ENCODE measurements at places on chromosomes 6 and 20.

GRCh38 chr6:50062051-50062450 lies 12.3 kb upstream of the DEFB112 start:
- DNase-seq = no peak

- no peak for DNase-seq
Measured at GRCh38 chr6:82978362-82978945, 87.2 kb downstream of the UBE3D start.

GRCh38 chr20:41118632-41119031 lies 18.7 kb upstream of the PLCG1 start:
- no peak for DNase-seq

GRCh38 chr6:99951016-99951805 lies 42.8 kb downstream of the MCHR2 start:
- DNase-seq = no peak

DNA sequence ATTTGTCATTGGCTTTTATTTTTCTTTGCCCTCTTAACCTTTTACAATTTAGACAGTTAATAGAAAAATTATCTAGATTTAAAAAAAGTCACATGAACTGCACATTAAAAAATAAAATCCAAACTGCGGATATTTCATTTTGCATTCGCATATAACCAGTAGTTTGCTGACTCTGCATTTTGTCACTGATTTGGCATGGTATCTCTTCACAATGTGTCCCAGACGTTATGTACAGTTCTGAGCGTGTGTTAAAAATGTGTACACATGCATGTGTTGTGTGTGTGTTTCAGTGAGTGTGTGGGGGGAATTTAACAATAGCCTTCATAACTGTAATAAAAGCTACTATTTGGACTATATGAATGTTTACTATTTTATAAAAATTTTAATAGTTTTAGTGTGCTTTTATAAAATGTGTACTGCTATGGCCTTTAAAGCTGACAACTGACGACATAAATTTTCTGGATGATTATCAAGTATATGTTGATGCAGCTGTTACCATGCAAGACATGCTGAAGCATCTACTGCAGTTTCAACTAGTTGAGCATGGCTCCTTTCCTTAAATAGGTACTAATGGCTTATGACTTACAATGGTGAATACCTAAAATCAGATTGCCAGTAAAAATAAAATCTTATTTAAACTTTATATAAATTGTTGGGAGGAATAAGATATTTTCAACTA lies 67.7 kb downstream of the HMGCLL1 start:
- no peak for DNase-seq

DNA sequence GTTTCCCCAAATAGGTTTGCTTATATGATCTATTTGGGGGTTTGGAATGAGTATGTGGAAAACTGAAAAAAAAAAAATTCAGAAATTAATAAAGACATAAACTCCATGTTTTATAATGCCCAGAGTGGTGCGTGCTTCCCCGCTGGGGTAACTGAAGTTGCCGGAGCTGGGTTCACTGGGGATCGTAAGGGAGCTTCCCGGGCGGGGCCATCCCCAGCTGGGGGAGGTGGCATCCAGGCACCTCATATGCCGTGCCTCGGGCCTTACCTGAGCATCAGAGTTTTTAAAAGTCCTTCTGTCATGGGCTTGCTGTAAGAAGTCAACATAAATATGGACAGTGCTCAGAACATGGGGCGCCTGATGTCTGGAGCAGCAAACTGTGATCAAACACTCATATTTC lies 17.9 kb upstream of the RAMACL start:
- DNase-seq = no peak

DNA sequence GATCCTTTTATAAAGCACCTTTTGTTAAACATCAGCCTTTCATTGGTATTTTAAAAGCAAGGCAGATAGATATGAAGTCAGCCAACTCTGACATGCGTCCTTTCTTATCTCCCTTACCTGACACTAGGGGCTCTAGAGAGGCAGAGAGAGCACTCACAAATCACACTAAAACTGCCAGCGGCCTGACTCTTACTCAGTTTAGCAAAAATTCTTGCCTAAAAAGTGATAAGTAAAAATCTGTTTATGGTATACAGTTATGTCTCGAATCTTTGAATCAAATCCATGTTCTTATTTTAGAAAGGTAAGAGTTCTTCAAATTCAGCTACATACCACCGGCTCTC lies 10.4 kb upstream of the TDRD6 start:
- no peak for DNase-seq

DNA sequence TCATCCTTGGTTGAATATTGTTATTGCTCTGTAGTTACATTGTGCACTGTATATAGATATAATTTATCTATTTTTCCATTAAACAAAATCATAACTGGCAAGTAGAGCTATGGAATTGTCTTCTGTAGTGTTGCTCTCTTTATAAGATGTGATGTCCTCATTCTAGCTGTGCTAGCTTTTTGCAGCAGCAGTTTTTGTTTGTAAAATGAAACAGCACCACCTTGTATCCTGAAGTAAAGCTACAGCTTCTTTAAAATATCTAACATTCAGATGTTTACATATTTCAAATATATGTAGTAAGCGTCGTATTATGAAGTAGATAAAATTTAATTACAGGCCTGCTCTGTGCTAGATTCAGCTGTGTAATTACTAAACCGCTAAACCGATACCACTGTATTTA lies 328.8 kb upstream of the MANEA start:
- no peak for DNase-seq

DNA sequence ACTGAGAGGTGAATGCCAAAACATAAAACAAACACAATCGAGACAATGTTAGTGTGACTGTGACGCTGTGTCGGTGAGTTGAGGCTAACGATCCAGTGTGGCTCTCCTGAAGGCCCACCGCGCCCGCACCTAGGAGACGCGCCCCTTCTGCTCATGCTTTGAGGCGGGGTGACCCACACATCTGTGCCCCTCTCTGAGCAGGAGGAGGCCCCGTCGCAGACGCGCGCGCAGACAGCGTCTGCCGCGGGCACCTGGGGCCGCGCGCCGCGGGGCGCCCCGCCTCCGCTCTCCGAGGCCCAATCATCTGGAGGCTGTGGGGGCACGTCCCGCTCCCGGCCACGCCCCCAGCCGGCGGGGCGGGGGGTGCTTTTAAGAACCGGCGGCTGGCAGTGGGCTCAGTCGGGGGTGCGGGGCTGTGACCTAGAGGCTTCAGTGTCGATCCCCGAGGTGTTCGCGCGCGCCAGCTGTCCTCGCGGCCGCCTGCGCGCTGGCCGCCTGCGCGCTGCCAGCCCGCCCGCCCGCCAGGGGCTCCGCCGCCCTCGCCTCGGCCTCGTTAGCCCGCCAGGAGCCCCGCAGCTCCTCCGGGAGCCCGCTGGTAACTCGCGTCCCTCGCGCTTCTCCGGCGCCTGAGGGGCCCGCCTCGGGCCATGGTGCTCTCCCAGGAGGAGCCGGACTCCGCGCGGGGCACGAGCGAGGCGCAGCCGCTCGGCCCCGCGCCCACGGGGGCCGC lies at the start of gene SLC16A10:
Gene SLC16A10 (plus strand): TSS at position 398 of the 730 bp plus-strand sequence. CDS start 250 bp downstream, at position 648.
- DNase-seq = peak; percentile 66

DNA sequence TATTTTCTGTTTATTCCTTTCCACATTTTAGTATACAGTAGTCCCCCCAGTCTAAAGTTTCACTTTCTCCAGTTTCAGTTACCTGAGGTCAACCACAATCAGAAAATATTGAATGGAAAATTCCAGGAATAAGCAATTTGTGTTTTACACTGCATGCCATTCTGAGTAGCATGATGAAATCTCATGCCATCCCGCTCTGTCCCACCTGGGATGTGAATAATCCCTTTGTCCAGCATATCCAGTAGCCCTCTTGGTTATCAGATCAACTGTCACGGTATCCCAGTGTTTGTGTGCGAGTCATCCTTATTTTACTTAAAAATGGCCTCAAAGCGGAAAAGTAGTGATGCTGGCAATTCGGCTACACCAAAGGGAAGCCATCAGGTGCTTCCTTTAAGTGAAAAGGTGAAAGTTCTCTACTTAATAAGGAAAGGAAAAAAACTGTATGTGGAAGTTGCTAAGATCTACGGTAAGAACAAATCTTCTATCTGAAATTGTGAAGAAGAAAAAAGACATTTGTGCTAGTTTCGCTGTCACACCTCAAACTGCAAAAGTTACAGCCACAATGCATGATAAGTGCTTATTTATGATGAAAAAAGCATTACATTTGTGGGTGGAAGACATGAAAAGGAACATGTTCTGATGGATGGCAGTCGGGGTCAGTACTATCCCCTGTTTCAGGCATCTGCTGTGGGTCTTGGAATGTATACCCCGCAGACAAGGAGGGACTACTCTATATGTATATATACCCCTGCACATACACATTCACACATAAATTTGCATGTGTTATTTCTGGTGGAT lies 11.3 kb downstream of the NOX3 start:
- no peak for DNase-seq

GRCh38 chr6:85113934-85114580 lies 335.8 kb upstream of the NT5E start:
- DNase-seq = no peak

- no peak for DNase-seq
Measured at GRCh38 chr6:158628542-158628941, 16.0 kb downstream of the DYNLT1 start.

DNA sequence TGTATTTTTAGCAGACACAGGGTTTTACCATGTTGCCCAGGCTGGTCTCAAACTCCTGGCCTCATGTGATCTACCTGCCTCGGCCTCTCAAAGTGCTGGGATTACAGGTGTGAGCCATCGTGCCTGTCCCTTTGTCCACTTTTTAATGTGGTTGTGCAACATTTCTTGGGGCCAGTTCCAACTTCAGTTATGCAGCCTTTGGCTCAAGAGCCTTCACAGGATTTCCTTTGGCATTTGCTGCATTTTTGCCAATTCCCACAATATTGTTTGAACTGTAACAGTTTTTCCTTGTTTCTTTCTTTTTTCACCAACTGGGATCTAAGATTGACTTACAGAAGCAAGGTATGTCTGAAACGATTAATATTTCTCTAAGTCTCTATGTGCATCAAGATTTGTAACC lies 63.6 kb downstream of the EDN1 start:
- no peak for DNase-seq

DNA sequence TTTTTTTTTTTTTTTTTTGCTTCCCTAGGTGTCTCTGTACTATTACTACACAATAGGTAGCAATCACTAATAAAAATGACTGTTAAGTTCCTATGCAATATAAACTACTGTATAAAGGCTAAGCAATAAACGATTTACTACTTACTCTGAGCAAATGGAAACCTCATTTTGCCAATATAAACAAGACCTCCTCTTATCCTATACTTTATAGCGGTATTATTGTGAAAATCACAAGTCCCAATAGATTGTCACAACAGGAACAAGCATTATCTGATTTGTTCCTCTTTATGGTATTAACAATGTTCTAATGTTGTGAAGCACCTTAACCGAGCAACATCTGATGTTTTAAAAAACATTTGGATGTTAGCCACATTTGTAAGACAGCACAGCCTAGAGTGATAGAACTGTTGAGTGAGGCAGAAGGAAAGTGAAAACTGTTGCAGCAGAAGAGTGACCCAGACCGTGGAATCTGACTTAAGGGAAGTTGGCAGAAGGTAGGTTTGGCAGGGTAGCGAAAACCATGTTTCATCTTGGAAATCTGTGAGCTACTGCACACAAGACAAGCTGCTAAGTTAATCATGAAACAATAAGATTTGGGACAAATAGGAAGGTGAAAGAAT lies 94.2 kb downstream of the MYLK4 start:
- DNase-seq = no peak

- DNase-seq = no peak
Measured at GRCh38 chr20:62001178-62001715, 64.4 kb downstream of the TAF4 start.

DNA sequence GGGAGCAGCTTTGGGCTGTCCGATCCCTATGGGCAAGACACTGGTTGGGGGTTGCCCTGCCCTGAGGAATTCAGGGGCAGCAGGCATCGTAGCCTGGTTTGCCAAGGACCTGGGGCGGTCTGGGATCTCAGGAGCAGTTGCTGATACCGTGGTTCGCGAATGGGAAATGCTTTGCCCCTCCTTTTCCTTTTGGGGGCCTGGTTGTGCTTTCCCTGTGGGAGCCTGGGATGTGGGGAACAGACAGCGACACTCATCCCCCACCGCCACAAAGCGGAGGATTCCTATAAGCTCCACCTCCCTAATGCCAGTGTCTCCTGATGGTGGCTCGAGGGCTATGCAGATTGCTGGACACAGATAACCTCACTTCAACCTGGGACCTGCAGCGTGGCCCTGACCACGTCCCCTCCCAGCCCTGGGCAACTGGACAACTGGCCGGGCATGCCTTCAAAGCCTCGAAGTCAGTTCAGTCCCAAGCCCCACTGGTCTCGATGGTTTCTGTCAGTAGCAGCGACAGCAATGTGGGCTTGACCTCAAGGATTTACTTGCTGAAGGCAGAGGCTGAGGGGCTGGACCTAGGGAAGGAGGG lies 3.3 kb downstream of the CEBPB start:
- DNase-seq = no peak

DNA sequence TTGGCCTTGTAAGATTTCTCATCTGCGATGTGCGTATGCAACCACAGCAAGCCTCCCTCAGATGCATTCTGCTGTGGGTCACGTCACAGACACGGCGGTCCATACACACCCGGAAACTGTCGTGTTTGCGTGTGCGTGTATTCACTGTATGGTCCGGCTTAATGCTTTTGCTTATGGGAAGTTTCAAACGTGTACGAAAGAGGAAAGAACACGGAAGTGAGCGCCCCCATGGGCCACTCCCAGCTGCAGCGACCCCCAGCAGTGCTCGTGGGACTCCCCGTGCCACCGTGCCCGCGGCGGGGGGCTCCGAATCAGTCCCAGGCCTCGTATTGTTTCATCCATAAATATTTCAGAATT lies 10.2 kb downstream of the DLL1 start:
- no peak for DNase-seq

DNA sequence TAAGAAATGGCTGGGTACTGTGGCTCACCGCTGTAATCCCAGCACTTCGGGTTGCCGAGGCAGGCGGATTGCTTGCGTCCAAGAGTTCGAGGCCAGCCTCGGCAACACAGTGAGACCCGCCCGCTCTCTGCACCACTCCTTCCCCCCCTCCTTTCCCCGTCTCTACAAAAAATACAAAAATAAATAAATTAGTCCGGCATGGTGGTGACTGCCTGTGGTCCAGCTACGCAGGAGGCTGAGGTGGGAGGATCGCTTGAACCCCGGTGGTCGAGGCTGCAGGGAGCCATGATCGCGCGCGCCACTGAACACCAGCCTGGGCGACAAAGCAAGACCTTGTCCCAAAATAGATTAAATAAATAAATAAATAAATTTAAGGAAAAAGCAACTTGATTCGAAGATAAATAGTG lies 448 bp upstream of the RNF114 start:
- no peak for DNase-seq

Measured in DMS79 treated with DMSO at 0.1 percent for 48 hours (cell line).